ENCODE measurements at places on chromosomes 4 and X. TPM values are rescaled to one million over a fixed set of nuclear protein-coding genes. Genes with fewer than 3 reads are reported as not detected.
A peak's percentile ranks its signal among the peaks of the same experiment; 100 is the strongest.

DNA sequence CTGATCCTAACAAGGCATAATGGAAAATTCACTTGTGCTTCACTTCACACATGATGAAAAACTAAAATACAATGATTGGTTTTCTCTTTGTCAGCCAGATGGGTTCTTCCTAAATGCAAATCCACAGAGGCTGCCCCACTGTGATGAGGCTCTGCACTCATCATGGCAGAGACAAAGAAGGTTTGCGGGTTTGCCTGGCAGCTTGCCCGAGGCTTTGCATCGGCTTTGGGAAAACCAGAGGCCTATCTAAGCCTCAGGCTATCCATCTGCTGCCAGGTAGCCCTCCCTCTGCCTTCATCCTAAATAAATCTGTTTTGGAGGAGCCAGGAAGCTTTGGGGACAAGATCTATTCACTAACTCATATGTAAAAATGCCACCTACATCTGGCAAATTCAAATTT is 244.2 kb downstream of the PACRGL start:
- no peak overlapping the region for H3K27ac ChIP-seq
- H3K36me3 ChIP-seq = no peaks in the 10 kb centered on the region
- no peak overlapping the region for H3K4me3 ChIP-seq
- DNase-seq = no peak
- H3K27me3 ChIP-seq = no peaks in the 10 kb centered on the region
- H3K4me1 ChIP-seq = no peaks in the 10 kb centered on the region

Gene SOX3
- total RNA-seq = not detected

Gene FAM114A1
- total RNA-seq = 73.7 TPM

GRCh38 chrX:110087485-110088356 is 84.8 kb downstream of the TMEM164 start:
- H3K4me3 ChIP-seq = peak overlapping the region; percentile 55
- peaks cover 55% of the 10 kb centered on the region for H3K4me1 ChIP-seq
- peak; percentile 69 for DNase-seq
- H3K27ac ChIP-seq = peak overlapping the region; percentile 99
- H3K27me3 ChIP-seq = no peaks in the 10 kb centered on the region

Gene RRH
- not detected for total RNA-seq

DNA sequence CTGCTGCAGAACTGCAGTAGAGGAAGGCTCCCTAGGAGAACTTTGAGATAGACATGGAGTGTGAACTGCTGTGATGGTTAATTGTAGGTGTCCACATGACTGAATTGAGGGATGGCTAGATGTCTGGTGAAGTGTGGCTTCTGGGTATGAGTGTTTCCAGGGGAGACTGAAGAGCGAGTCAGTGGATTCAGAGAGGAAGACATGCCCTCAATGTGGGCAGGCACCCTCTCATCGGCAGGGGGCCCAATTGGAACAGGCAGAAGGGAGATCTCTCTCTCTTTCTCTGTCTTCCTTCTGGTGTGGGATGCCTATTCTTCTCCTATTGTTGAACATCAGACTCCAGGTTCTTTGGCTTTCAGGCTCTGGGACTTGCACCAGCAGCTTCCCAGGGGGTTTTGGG is 304.7 kb upstream of the GATB start:
- H3K36me3 ChIP-seq = no peaks in the 10 kb centered on the region
- no peaks in the 10 kb centered on the region for H3K27me3 ChIP-seq
- 0 out of 2 replicates have a peak, but pooled peaks cover 5% of the 10 kb centered on the region for H3K4me1 ChIP-seq
- no peak for DNase-seq
- H3K4me3 ChIP-seq = no peak overlapping the region

GRCh38 chr4:83629945-83630721 is 94.2 kb downstream of the GPAT3 start:
- no peak overlapping the region for H3K4me3 ChIP-seq
- H3K27me3 ChIP-seq = no peaks in the 10 kb centered on the region
- no peaks in the 10 kb centered on the region for H3K36me3 ChIP-seq
- peaks cover 14% of the 10 kb centered on the region for H3K4me1 ChIP-seq

- no peaks in the 10 kb centered on the region for H3K36me3 ChIP-seq
- no peak overlapping the region for H3K4me3 ChIP-seq
These were observed 118.2 kb downstream of the GPR143 start for GRCh38 chrX:9647431-9647830.

DNA sequence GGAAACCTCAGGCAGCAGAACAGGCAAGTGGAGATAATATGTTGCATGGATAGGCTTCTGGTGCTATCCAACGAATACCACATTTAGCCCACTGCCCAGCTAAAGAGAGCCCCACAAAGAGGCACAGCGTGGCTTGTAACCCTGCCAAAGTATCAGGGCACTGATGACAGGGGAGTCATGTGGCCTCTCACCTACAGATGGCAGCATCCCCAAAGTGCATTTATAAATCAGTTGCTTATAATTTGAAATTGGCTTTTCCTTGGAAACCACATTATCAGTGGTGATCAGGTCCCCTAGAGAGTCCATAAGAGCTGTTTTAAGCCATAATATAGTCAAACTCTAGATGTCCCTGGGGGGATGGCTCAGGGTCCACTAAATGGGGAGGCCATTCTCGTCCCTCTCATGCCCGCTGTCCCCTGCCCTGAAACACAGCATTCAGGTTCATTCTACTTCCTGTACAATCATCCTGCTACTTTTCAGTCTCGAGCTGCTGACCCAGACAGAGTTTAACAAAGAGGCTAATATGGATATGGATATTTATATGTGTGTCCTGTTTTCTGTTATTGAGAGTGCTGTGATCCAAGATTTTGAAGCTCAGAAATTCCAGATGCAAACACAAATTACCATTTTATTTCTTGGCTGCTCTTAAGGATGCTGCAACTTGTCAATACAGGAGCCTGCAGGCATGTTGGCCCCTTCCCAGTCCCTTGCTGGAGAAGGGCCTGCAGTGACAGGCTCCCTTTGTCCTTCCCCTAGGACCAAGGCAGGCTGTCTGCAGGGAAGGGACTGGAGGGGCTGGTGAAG is 28.5 kb downstream of the SRPX start:
- H3K27ac ChIP-seq = no peak overlapping the region
- DNase-seq = no peak
- H3K4me3 ChIP-seq = no peak overlapping the region
- H3K36me3 ChIP-seq = no peaks in the 10 kb centered on the region

Gene ARAP2
- 25.8 TPM for total RNA-seq

GRCh38 chrX:138127314-138127713 is 561.4 kb downstream of the ZIC3 start:
- DNase-seq = no peak
- H3K4me3 ChIP-seq = no peak overlapping the region
- no peaks in the 10 kb centered on the region for H3K36me3 ChIP-seq
- H3K27me3 ChIP-seq = no peaks in the 10 kb centered on the region

DNA sequence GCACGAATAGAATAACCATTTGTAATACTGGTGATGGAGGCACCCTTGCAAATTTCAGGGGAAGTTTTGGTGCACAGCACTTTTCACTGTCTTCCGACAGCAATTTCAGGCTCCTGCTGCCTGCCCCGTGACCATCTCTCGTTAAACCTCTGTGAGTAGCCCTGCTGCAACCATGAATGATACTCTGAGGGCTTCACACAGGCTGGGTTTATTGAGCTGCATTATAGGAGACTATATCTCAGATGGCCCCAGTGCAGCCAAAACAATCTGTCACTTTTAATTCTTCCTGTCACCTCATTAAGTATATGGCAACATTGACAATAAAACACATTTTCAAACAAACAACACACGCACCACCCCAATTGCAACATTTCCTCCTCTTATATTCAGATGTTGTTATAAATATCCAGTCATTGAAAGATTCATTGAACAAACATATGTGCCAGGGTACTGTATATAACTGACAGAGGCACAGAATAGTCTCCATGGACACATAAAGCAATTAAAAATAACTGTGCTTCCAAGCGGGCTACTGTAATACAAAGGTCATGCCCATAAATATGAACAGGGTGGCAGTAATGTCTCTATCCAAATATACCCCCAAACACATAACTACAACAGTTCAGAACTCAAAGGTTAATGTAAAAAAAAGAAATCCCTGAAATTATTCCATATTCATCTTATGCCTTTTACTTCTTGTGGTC is 477.0 kb downstream of the GBA3 start:
- H3K27me3 ChIP-seq = no peaks in the 10 kb centered on the region
- H3K4me3 ChIP-seq = no peak overlapping the region
- no peaks in the 10 kb centered on the region for H3K36me3 ChIP-seq
- no peaks in the 10 kb centered on the region for H3K4me1 ChIP-seq

- no peaks in the 10 kb centered on the region for H3K36me3 ChIP-seq
- no peak overlapping the region for H3K4me3 ChIP-seq
- DNase-seq = no peak
- no peaks in the 10 kb centered on the region for H3K4me1 ChIP-seq
These were observed 9.0 kb upstream of the PROM1 start for GRCh38 chr4:16092682-16093319.

Gene ASB12
- not detected for total RNA-seq

DNA sequence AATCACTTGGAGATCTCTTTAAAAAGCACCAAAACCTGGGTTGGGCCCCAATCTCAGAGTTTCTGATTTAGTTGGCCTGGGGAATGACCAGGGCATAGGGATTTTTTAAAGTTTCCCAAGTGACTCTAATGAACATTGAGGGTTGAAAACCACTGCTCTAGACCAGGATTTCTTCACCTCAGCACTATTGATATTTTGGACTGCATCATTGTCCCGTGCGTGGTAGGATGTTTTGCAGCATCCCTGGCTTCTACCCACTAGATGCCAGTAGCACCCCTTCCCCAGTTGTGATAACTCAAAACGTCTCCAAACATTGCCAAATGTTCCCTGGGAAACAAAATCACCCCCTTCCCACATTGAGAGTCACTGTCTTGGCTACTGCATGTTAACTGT is 61.8 kb downstream of the ATXN3L start:
- no peak for DNase-seq
- no peak overlapping the region for H3K4me3 ChIP-seq
- H3K27ac ChIP-seq = no peak overlapping the region
- H3K27me3 ChIP-seq = no peaks in the 10 kb centered on the region

Gene CYLC1
- not detected for total RNA-seq

DNA sequence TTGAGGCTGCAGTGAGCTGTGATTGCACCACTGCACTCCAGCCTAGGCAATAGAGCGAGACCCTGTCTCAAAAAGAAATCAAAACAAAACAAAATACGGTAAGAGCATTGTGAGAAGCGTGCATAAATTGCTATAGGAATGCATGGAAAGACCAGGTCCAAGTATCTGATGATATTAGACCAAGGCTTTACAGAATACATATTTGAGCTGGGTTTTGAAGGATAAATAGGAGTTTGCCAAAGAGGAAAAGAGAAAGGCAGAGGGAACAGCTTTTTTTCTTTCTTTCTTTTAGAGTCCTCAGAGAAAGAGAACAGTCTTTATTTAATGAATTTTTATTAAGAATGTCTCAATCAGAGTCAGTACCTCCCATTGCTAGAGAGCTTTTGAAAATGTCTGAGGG is 79.5 kb upstream of the PRPS1 start:
- no peaks in the 10 kb centered on the region for H3K36me3 ChIP-seq
- no peak overlapping the region for H3K27ac ChIP-seq
- no peak for DNase-seq
- H3K27me3 ChIP-seq = no peaks in the 10 kb centered on the region
- H3K4me3 ChIP-seq = no peak overlapping the region
- H3K4me1 ChIP-seq = no peaks in the 10 kb centered on the region

GRCh38 chr4:86965019-86965976 is 30.5 kb downstream of the AFF1 start:
- no peak overlapping the region for H3K27ac ChIP-seq
- no peaks in the 10 kb centered on the region for H3K27me3 ChIP-seq
- no peak overlapping the region for H3K4me3 ChIP-seq
- no peaks in the 10 kb centered on the region for H3K4me1 ChIP-seq
- DNase-seq = no peak
- no peaks in the 10 kb centered on the region for H3K36me3 ChIP-seq

Gene KLHL4
- total RNA-seq = 0.65 TPM

GRCh38 chr4:154230723-154231122 is 260.9 kb downstream of the DCHS2 start:
- no peak for DNase-seq
- no peaks in the 10 kb centered on the region for H3K4me1 ChIP-seq
- H3K4me3 ChIP-seq = no peak overlapping the region
- no peak overlapping the region for H3K27ac ChIP-seq
- no peaks in the 10 kb centered on the region for H3K36me3 ChIP-seq

GRCh38 chr4:151318307-151319006 is 6.9 kb downstream of the SH3D19 start:
- H3K27ac ChIP-seq = no peak overlapping the region
- H3K27me3 ChIP-seq = no peaks in the 10 kb centered on the region
- no peaks in the 10 kb centered on the region for H3K36me3 ChIP-seq
- H3K4me3 ChIP-seq = no peak overlapping the region

GRCh38 chr4:72352711-72353110 is 216.3 kb downstream of the ADAMTS3 start:
- H3K27me3 ChIP-seq = no peaks in the 10 kb centered on the region
- no peak overlapping the region for H3K27ac ChIP-seq
- H3K4me1 ChIP-seq = no peaks in the 10 kb centered on the region
- no peaks in the 10 kb centered on the region for H3K36me3 ChIP-seq
- DNase-seq = peak; percentile 8

DNA sequence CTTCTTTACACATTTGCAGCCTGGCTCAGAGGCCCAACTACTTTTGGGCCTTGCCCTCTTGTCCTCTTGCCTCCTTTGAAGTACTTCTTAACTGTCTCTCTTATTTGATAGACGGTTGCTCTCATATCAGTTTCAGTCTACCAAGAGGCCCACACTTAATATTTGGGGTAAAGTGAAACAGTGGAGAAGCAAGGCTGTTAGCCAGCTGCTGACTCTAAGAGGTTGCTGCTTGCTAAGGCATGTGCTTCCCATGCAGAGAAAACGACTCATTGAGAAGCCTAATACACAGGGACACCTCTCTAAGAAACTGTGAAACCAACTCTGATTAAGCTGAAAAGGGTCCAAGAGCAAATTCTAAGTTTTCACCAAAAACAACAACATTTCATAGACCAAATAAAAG is 94.6 kb downstream of the PPP3CA start:
- H3K27ac ChIP-seq = no peak overlapping the region
- H3K4me3 ChIP-seq = no peak overlapping the region
- no peaks in the 10 kb centered on the region for H3K36me3 ChIP-seq
- no peaks in the 10 kb centered on the region for H3K27me3 ChIP-seq
- H3K4me1 ChIP-seq = no peaks in the 10 kb centered on the region

Gene GAGE12F
- not detected for total RNA-seq

Gene SHOX
- total RNA-seq = not detected

Gene FAM156A
- total RNA-seq = 34.2 TPM

All from PC-9 (cell line).